Sciatic nerve (tissue), 2 donors: ENCODE measurements at places on chromosomes 7 and 10. TPM values are rescaled to one million over a fixed set of nuclear protein-coding genes. Genes with fewer than 3 reads are reported as not detected.

DNA sequence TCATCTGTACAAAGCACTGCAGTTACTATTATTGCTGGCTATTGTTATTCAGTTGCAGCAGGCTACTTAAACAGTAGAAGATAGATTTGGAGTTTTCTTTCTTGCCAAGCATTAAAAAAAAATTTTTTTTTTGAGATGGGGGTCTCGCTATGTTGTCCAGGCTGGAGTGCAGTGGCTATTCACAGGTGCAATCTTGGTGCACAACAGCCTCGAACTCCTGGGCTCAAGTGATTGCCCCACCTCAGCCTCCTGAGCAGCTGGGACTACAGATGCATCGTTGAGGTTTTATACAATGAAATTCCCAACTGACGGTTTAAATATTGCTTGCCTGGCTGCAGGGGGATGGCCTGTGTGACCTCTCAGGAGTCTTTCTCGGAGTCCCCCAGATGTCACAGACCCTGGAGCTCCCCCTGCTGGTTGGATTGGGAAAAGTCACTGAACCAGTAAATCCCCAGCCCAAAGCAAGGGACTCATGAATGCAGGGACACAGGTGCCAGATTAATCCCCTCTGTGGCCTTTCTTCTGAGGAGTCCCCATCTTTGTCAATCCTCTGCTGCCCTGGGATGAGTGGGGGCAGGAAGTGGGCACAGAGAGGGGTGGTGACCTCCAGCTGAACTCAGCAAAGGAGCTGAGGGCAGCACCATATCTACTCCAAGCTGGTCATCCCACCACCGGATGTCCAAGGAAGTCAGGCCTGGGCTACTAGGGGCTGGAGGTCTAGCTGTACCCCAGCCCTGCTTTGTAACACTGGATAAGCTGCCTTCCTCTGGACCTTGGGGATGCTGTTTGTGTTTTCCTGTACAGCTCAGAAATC, 149.6 kb downstream of the C10orf105 start:
- peak; percentile 91 for DNase-seq

GRCh38 chr7:15652776-15653290, 33.6 kb downstream of the MEOX2 start:
- DNase-seq, result no peak

DNA sequence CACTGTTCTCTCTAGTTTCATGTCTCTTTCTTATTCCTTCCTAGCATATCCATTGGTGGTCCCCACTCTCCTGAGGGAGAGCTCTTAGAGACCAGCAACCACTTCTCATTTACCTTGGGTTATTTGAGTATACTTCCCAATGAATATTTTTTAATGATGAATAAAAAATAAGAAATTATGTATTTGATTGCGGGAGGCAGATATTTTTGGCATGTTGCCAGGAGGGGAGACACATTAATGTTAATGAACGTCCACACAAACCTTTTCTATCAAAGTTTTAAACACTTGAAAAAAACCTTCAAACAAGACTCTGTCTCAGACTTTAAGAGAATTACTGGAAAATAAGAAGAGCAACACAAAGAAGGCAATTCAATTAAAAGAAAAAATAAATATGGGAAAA, 260.6 kb upstream of the MAGI2 start:
- DNase-seq, result no peak

The NET1 gene
- total RNA-seq, result 86.2 TPM

The PTF1A gene
- not detected for total RNA-seq

The MMP21 gene
- total RNA-seq, result 0.31 TPM

The LUC7L2 gene
- 144 TPM for total RNA-seq

GRCh38 chr10:112208292-112208691, 24.7 kb upstream of the GPAM start:
- DNase-seq, result no peak

The UNCX gene
- not detected for total RNA-seq

- no peak for DNase-seq
These were observed 140.2 kb upstream of the PPP2R2D start for GRCh38 chr10:131760416-131761166.

GRCh38 chr7:50474382-50475160, 24.4 kb upstream of the FIGNL1 start:
- DNase-seq, result no peak

The COBL gene
- 17.0 TPM for total RNA-seq

DNA sequence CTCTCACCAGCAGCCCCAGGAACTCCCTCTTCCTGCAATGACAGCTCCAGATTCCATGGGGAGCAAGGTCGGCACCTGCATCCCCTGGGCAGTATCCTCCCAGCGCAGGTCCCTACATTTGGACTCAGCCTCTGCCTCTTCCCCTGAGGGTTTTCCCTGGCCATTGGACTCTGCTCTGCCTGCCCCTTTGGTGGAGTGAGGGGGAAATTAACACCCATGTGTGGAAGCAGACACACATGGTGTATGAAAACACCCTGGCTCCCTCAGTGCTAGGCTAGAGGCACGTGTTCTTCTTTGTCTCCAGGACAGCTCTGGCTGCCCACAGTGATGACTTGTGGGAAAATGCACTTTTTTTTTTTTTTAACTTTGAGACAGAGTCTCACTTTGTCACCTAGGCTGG, 8.4 kb downstream of the PRF1 start:
- no peak for DNase-seq

DNA sequence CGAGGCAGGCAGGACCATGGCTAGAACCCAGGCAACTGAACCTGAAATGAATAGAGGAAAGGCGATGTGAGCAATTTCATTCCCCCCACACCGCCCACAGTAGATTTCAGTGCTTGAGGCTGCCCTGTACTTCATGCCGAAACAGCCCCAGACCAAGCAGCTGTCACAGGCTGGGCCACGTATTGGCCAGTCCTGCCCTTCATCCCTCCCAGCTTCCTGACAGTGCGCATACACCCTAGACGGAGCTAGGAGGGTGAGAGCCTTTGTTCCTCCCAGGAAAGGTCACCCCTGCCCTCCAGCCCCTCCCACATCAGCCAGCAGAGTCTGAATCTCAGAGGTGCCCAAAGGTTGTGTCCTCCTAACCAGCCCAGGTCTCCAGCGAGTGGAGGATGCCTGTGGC, 98.8 kb downstream of the ZMIZ1 start:
- DNase-seq, result no peak

The DRGX gene
- total RNA-seq, result not detected

The PODXL gene
- 54.9 TPM for total RNA-seq

- DNase-seq, result no peak
These were observed 48.0 kb downstream of the PITRM1 start for GRCh38 chr10:3124412-3125175.

DNA sequence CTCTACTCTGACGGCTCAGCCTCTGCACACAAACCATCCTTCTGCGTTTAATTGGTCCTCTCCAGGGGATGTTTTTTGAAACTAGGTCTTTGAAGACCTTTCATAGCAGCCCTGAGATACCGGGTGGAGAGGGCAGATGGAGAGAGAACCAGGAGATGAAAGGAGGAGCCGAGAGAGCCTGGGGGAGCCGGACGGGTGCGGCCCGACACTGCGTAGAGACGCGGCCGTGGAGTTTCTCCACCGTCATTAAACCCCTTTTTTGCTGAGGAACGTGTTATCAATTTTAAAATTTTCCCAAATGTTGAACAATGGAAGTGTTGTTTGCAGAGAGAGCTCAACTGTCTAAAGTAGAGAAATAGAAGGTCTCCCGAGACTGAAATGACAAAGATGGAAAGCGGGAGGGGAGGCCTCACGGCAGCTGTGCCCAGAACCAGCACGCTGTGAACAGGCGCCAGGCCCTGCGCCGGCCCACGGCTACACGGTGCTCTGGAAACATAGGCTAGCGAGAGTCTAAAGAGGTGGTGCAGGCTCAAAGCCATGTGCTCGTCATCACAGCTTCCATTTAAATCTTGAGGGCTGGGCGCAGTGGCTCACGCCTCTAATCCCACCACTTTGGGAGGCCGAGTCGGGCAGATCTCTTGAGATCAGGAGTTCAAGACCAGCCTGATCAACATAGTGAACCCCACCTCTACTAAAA, 307.0 kb downstream of the PTPRN2 start:
- DNase-seq, result no peak

The FFAR4 gene
- 0.31 TPM for total RNA-seq

The MYL10 gene
- total RNA-seq, result not detected

- no peak for DNase-seq
These were observed 256.3 kb upstream of the MINDY3 start for GRCh38 chr10:16116404-16117304.

The OR6V1 gene
- not detected for total RNA-seq

- no peak for DNase-seq
These were observed 6.9 kb downstream of the PIK3CG start for GRCh38 chr7:106871793-106872571.

DNA sequence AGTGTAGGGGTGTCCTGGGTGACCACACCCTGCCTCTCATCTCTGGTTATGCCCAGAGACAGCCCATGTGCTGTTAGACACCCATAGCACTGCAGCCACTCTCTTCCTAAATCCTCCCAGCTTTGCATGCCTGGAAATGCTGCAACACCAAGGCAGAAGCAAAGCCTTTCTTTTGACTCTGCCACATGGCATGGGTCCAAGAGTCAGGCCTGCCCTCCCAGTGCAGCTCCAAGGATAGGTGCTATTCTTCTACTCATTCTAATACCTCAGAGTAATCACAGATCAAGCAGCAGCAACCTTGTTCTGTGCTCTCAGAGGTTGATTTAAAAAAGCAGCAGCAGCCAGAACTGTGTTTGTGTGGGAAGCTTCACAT, 23.4 kb downstream of the FRMPD2 start:
- DNase-seq, result no peak

GRCh38 chr10:103990121-103990520, 23.2 kb downstream of the SLK start:
- DNase-seq, result no peak

GRCh38 chr10:60413306-60414012, 23.8 kb upstream of the ANK3 start:
- DNase-seq, result no peak

DNA sequence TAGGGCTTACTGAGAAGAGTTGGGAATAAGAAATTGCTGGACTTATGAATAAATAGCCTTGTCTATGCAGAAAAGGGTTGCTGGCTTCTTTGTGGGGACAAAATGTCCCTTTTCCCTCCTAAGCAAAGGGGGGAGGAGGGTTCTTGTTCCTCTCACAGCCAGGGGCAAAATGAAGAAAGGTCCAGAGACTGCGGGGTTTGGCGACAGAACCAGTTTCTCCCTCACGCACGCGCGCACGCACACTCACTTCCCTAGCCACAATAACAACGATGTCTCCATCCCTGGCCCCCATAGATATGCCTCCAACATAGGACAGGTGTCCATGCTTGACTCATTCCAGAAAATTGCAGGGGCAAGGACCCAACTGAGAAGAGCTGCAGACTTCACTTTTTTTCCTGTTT, 3.3 kb downstream of the ZMIZ1 start:
- DNase-seq, result no peak

The WBP1L gene
- total RNA-seq, result 66.2 TPM

The DCLRE1A gene
- 4.1 TPM for total RNA-seq

DNA sequence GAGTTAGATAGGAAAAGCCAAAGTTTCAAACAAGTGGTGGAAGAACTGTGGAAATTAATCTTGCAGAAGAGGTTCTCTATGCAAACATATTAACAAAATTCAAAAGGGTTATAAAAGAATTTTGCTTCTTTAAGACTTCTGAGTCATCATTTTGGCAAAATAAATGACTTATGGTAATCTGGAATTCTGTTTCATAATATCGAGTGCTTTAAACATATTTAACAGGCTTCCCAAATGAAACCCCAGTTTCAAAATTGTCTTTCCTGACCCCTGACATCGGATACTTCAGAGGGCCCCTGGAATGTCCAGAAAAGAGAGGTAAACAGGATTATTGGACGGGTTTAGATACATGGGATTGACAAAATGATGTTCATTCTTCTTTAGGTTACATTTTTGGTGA, 444.6 kb downstream of the HTR7 start:
- no peak for DNase-seq

GRCh38 chr7:150947761-150948651, 30.1 kb downstream of the KCNH2 start:
- DNase-seq, result peak; percentile 46

DNA sequence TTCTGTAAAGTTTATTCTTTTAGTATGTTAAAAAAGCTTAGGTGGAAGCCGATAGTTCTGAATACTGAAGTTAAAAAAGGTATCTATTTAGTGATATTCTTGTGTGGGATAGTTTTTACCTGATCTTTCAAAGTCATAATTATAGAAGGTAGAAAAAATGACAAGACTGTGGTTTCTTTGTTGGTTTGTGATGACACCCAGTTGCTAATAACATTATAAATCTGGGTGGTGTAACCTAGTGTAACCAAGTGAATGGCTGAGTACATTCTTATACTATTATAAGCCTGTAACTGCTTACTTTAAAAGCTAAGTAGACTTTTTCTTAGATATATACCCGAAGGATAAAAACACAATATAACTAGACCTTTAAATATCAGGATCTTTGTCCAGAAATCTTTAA, 2.3 kb downstream of the CDK13 start:
- DNase-seq, result no peak

DNA sequence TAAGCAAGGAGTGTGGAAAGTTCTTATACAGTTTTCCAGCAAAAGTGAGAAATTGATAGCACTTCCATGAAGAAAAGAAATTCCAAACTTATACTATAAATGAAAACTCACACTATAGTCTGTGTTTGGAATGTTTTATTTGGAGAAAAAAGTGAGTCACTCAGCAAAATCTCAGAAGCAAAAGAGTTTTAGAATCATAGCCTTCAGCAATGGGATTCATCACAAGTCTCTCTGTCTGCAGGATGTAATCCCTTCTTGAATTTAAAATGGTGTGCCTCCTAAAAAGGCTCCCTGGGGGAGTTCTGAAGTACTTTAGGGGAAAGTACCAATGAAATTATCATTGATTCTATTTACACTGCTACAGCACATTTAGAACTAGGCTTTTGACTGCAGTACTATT, 756.4 kb downstream of the XPNPEP1 start:
- no peak for DNase-seq

DNA sequence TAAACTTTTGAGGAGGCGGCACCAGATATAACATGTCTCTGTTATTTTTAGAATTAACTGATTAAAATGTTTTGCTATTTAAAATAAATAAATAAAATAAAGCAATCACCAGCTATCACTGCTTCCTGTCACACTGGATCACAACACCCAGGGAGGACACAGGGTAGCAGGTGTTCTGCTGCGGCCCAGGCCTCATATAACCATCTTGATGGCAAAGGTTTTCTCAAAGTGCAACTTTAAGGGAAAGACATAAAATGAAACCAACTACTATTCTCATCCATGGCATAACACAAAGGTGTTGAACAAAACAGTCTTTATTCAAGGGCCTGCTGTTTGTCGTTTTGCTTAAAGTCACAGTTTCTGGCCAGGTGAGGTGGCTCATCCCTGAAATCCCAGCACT, 23.2 kb downstream of the GPER1 start:
- DNase-seq, result peak; percentile 9

DNA sequence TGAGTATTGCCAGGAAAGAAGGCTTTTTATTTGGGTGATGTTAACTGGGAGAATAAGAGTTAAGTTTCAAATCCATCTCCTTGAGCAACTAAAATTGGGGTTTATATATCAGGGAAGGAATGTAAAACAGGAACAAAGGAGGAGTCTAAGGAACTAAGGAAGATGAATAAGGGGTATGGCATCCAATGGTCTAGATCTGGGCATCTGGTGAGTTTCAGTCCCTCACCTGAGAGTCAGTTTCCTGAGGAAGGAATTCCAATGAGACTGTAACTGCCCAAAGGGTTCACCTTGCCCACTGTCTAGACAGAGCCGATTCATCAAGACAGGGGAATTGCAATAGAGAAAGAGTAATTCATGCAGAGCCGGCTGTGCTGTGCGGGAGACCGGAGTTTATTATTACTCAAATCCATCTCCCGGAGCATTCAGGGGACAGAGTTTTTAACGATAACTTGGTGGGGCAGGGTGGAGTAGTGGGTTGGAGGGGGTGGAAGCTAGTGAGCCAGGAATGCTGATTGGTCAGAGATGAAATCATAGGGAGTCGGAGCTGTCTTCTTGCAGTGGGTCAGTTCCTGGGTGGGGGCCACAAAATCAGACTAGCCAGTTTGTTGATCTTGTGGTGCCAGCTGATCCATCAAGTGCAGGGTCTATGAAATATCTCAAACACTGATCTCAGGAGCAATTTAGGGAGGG, 188.3 kb upstream of the STK17A start:
- DNase-seq, result no peak
